ENCODE measurements at places on chromosomes 2 and 18. TPM values are rescaled to one million over a fixed set of nuclear protein-coding genes. Genes with fewer than 3 reads are reported as not detected.

Gene KCNK3
- total RNA-seq: 0.36 TPM

Gene ABCB11
- not detected for total RNA-seq

Gene GRHL1
- total RNA-seq: 1.00 TPM

Gene DNAH6
- under 0.01 TPM for total RNA-seq

Gene TMEM247
- not detected for total RNA-seq

Gene PID1
- under 0.01 TPM for total RNA-seq

Gene ARMC9
- total RNA-seq: 48.5 TPM

Gene ANAPC1
- total RNA-seq: 86.4 TPM

Gene MC4R
- 0.36 TPM for total RNA-seq

Gene PLCL1
- 0.33 TPM for total RNA-seq

Gene FAM237A
- not detected for total RNA-seq

Gene CLEC4F
- 0.36 TPM for total RNA-seq

Gene FSIP2
- not detected for total RNA-seq

Gene GPR155
- total RNA-seq: 86.5 TPM

Gene DCAF17
- total RNA-seq: 26.9 TPM

Gene STRN
- total RNA-seq: 20.7 TPM

Gene KCNJ13
- 78.8 TPM for total RNA-seq

Gene UPP2
- not detected for total RNA-seq

Gene SH3YL1
- total RNA-seq: 8.0 TPM

Gene ANO7
- total RNA-seq: 0.46 TPM

Gene UNC80
- 0.34 TPM for total RNA-seq

Gene COLEC12
- total RNA-seq: 0.73 TPM

Gene RAB17
- 59.6 TPM for total RNA-seq

Gene PDE11A
- 0.36 TPM for total RNA-seq

Gene C2orf81
- 1.4 TPM for total RNA-seq

Gene NDUFS1
- total RNA-seq: 123 TPM

Gene ACKR3
- not detected for total RNA-seq

Gene CABYR
- 2.7 TPM for total RNA-seq

Gene HOXD4
- total RNA-seq: 1.7 TPM

Gene CBLN2
- total RNA-seq: not detected

Gene SIX3
- not detected for total RNA-seq

Gene CTLA4
- 2.9 TPM for total RNA-seq

Gene BOD1L2
- not detected for total RNA-seq

Gene FEZ2
- total RNA-seq: 50.2 TPM

Gene NAB1
- total RNA-seq: 63.0 TPM

Gene CRIM1
- total RNA-seq: 12.0 TPM

Gene INHA
- total RNA-seq: not detected

Gene RFTN2
- total RNA-seq: 14.5 TPM

Gene CYP27C1
- total RNA-seq: not detected

Gene PDK1
- 5.7 TPM for total RNA-seq

Gene LIMS3
- total RNA-seq: 1.1 TPM

Gene CYP26B1
- total RNA-seq: not detected

All from melanocyte of skin (primary cell).